ENCODE measurements at places on chromosomes 6 and 20. TPM values are rescaled to one million over a fixed set of nuclear protein-coding genes. Genes with fewer than 3 reads are reported as not detected.

BPHL gene
- total RNA-seq: 16.8 TPM

DNA sequence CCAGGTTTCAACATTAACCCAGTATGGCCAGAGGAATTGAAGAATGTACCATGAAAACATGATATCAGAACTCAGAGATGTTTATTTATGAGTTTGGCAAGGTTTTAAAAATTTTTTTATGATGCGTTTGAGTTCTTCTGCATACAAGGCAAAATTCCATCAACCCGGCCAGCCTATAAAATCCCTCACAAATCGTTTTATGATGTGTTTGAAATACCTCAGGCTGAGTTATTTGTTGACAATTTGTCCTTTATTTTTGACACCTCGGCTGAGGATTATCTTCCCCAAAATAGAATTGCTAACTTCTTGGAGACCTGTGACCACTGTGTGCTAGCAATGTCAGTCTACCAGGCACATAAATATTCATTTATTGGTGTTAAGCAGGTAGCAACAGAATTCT, 91.9 kb upstream of the SLC24A3 start:
- no peaks in the 10 kb centered on the region for H3K4me1 ChIP-seq
- H3K27ac ChIP-seq: no peak overlapping the region
- no peak for DNase-seq

DNA sequence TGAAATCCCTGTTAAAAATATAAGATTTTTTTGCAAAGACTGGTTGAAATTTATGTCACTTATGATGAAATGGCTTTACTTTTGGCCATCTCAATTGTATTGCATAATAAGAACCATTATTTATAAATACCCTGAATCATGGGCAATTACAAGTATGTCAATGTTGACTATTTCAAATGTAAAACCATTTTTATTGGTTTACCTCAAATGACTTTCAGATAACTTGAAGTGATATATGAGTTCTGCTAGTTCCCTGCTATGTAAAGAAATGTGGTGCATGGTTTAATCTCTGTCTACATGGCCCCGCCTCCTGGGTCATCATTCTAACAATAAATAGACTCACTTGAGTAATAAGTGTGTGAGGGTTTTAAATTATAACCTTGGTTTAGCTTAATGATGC, 275.6 kb upstream of the PREP start:
- no peak overlapping the region for H3K4me3 ChIP-seq
- H3K36me3 ChIP-seq: no peaks in the 10 kb centered on the region
- H3K27ac ChIP-seq: no peak overlapping the region
- H3K27me3 ChIP-seq: no peaks in the 10 kb centered on the region
- DNase-seq: no peak
- peaks cover 19% of the 10 kb centered on the region for H3K4me1 ChIP-seq

- no peaks in the 10 kb centered on the region for H3K4me1 ChIP-seq
- peaks cover 2% of the 10 kb centered on the region for H3K27me3 ChIP-seq
- H3K36me3 ChIP-seq: no peaks in the 10 kb centered on the region
- no peak overlapping the region for H3K27ac ChIP-seq
- H3K4me3 ChIP-seq: no peak overlapping the region
- DNase-seq: no peak
These were observed 190.2 kb downstream of the FRK start for GRCh38 chr6:115870464-115870863.

DNA sequence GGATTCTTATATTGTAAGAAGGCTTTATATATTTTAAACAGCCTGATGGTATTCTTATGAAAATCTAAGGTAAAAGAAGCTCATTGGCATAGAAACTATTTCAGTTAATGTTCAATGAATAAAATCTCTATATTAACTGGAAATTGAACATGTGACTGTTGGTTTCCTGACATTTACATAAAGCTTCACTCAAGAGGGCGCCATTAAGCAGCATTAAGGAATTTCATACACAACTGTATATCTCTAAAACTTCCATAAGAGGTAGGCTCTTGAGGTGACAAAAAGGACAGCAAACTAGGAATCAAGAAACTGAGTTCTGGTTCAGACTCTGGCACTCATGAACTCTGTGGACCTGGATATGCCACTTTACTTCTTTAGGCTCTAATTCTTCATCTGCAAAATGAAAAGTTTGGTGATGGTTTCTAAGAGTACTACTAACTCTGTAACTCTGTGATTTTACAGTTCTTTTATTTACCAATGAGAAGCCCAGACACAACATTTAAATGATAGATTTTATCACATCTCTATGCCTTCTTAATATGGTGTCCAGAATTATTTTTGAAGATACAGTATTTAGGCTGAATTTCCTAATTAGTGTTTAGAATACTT, 147.5 kb downstream of the FLRT3 start:
- no peaks in the 10 kb centered on the region for H3K27me3 ChIP-seq
- H3K27ac ChIP-seq: no peak overlapping the region
- H3K36me3 ChIP-seq: no peaks in the 10 kb centered on the region
- H3K4me1 ChIP-seq: no peaks in the 10 kb centered on the region
